ENCODE measurements at places on chromosomes 2 and 18. TPM values are rescaled to one million over a fixed set of nuclear protein-coding genes. Genes with fewer than 3 reads are reported as not detected.

Gene SERPINB5
- 0.14 TPM for total RNA-seq

Gene EPHA4
- 26.7 TPM for total RNA-seq

Gene CCL20
- 0.28 TPM for total RNA-seq

Gene FSHR
- total RNA-seq: not detected

Gene GRB14
- 0.71 TPM for total RNA-seq

Gene FBXO48
- total RNA-seq: 0.28 TPM

Gene SEMA4F
- 4.1 TPM for total RNA-seq

Gene CLIP4
- total RNA-seq: 94.0 TPM

Gene CTLA4
- not detected for total RNA-seq

Gene CD207
- not detected for total RNA-seq

Gene GPR45
- not detected for total RNA-seq

Gene STON1
- total RNA-seq: 27.3 TPM

Gene CAVIN2
- total RNA-seq: 10.4 TPM

Gene COLEC12
- total RNA-seq: 79.5 TPM

Gene ICOS
- not detected for total RNA-seq

Gene LRP1B
- under 0.01 TPM for total RNA-seq

Gene TMEM178A
- 1.3 TPM for total RNA-seq

Gene FRZB
- 0.09 TPM for total RNA-seq

Gene WNT10A
- total RNA-seq: not detected

Gene C2orf15
- not detected for total RNA-seq

Gene PROC
- total RNA-seq: not detected

Gene EFHD1
- total RNA-seq: not detected

Gene CMPK2
- total RNA-seq: 0.43 TPM

Gene ANKRD12
- total RNA-seq: 24.9 TPM

Gene TFCP2L1
- not detected for total RNA-seq

Gene SLC11A1
- 0.14 TPM for total RNA-seq

Gene GFPT1
- 63.1 TPM for total RNA-seq

Gene PAIP2B
- 0.85 TPM for total RNA-seq

Gene HIBCH
- 13.5 TPM for total RNA-seq

Gene HNMT
- total RNA-seq: 84.5 TPM

Gene IL18R1
- total RNA-seq: 1.5 TPM

Gene ERICH2
- total RNA-seq: 1.2 TPM

Gene FIGN
- total RNA-seq: 0.65 TPM

Gene RPRM
- not detected for total RNA-seq

Gene MAP3K19
- not detected for total RNA-seq

Gene CASP8
- 21.5 TPM for total RNA-seq

Gene DNAJC5G
- not detected for total RNA-seq

Gene SLC19A3
- total RNA-seq: 2.1 TPM

Gene SCN2A
- 0.43 TPM for total RNA-seq

Gene PCARE
- not detected for total RNA-seq

Gene MGAT4A
- 0.28 TPM for total RNA-seq

Gene CYP1B1
- 23.0 TPM for total RNA-seq

Gene AQP12A
- total RNA-seq: not detected

Gene OR6B2
- not detected for total RNA-seq

Gene MYL1
- not detected for total RNA-seq

Gene NT5DC4
- not detected for total RNA-seq

Gene SERPINB11
- not detected for total RNA-seq

Data from smooth muscle cell of bladder (primary cell).